Hematopoietic multipotent progenitor cell treated with erythropoietin and hydrocortisone succinate and interleukin-3 and kit ligand, for 17 days (in vitro differentiated cells): ENCODE measurements at places on chromosomes 1 and 21.

- no peak for DNase-seq
Measured at GRCh38 chr1:9732123-9732971, 80.8 kb downstream of the PIK3CD start.

GRCh38 chr21:45336870-45337269 lies 49.2 kb upstream of the POFUT2 start:
- no peak for DNase-seq

GRCh38 chr1:3071565-3072390 lies 2.8 kb downstream of the PRDM16 start:
- DNase-seq = no peak

- no peak for DNase-seq
Measured at GRCh38 chr1:33971913-33972312, 108.0 kb downstream of the HMGB4 start.

- no peak for DNase-seq
Measured at GRCh38 chr1:58824753-58825389, 41.0 kb upstream of the JUN start.
